Spinal cord (tissue), 10 donors: ENCODE measurements at places on chromosomes 3 and 15.

DNA sequence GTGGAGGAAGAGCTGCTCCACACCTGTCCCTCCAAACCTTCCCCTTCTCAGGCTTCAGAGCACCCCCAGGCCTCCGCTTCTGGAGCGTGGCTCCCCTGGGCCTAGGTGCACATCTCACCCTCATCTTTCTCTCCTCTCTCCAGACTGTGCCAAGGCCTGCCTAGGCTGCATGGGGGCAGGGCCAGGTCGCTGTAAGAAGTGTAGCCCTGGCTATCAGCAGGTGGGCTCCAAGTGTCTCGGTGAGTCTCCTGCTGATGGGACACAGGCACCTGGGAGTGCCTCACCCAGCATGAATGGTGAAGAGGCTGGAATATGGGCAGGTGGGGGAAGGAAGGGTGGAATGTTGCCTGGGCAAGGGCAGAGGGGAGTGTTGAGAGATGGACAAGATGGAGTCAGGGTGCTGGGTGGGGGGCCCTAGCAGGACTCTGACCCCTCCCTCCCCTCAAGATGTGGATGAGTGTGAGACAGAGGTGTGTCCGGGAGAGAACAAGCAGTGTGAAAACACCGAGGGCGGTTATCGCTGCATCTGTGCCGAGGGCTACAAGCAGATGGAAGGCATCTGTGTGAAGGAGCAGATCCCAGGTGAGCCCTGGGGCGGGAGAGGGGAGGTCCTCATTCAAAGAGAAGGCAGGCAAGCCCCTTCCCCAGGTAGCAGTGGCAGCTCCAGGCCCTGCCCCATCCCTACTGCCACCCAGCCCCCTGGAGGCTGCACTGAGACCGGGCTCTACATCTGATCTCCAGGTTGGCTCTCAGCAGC lies 9.1 kb downstream of the PRRT3 start:
- DNase-seq = no peak

GRCh38 chr15:95988574-95988887 lies 342.0 kb upstream of the NR2F2 start:
- no peak for DNase-seq

DNA sequence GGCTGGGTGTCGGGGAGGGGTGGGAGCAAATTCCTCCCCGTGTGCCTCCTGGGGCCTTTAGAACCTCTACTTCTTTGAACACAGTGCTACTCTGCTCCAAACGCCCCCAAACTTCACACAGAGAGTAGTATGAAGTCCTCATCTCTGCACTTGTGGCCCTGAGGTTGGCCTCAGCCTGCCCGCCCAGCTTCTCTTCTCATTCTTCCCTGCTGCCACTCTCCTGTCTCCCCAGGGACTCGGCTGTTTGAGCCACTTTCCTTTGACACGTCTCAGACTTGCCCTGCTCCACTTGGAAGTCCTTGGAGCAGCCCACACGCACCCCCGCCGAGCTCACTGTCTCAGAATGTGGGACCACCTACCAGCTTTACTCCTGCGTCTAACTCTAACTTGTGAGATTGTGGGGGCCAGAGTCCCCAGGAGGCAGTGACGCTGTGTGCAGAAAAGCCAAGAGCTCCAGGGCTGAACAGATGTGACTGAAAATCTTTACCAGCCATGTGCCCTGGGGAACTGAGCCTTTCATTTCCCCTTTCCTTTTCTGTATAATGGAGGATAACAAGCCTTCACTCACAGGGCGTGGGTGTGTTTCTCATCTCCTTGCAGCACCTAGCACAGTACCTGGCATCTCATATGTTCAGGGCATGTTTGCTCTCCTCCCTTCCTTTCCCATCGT lies 233.6 kb upstream of the CTDSPL start:
- DNase-seq = no peak

DNA sequence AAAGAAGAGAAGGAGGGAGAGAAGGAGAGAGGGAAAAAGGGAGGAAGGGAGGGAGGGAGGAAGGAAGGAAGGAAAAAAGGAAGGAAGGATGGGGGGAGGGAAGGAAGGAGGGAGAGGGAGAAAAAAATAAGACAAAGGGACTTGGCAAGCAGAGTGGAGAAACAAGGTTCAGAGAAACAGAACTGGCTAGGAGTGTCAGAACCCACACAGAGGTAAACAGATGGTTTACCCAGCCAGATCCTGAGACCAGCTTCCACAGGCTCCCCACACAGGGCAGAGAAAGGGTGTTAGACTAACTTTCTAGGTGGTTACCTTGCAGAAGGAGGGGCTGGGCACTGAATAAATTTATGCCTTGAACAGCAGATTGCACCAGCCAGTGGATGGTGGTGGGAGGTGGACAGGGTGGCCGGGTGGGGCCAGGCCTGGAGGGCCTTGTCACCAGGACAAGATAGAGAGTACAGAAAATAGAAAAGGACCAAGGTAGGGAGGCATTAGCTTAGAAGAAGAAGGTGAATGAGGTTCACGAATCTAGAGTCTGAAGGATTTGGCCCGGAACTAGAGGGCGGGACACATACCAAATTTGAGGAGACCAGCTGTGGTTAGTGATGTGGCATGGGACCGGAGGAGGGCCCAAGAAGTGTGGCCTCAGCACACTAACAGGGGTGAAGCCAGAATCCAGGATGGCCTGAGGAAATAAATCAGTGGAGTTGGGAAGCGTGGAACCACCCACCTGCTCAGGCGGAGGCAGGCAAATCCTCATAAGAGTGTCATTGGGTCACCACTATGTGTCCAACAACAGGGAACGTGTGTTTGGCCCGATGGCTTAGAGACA lies 1.2 kb upstream of the TM4SF1 start:
- no peak for DNase-seq

DNA sequence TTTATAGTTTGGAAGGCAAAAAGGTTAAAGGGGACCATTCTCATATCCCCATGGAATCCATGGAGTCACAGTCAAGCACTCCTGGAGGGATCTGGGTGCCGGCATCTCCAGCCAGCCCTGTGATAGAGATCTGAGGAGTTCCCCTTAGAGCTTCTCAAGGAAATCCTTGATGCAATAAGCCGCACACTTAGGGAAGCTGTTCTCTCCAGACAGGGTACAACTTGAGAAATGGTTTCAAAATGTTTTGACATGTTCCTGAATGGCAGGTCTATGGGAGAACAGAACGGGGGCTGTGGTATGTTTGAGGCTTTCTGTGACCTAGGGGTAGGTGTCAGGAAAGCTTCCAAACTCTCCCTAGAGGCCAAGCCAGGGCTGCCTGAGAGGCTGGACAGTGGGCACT lies 292.9 kb downstream of the TLE3 start:
- DNase-seq = no peak
